ENCODE measurements at places on chromosomes 2 and 18.

DNA sequence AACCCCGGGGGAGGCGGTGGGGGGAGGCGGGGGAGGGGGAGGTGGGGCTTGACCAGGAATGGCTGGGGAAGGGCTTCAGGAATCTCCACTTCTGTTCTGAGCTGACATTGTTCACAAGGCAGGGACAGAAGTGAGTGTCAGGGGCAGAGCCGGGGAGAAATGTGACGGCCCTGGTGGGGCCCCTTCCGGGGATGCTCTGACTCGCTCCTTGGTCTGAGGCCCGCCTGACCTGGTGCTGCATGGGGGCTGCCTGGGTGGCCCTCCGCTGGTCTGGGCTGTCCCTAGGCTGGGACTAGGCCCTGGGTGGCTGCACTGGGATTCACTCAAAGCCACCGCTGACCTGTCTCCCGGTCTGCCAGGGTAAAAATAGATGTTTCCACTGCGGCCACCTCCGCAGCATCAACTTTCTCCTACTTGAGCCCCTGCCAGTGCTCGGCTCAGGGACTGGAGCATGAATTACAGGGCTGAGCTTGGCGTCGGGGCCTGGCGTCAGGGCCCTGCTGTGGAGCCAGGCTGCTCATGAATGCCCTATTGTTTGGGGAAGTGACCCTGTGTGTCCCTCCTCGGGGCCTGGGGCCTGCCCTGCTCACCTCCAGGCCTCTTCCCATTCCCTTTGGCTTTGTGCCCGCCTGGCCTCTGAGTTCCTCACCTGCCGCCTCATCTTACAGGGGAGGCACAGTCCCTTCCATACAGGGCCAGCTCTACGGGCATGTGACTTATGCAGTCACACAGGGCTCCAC lies 247.5 kb downstream of the DYSF start:
- peak; percentile 53 for DNase-seq

- no peak for DNase-seq
Measured at GRCh38 chr2:194002699-194003368, 1654.2 kb upstream of the SLC39A10 start.

DNA sequence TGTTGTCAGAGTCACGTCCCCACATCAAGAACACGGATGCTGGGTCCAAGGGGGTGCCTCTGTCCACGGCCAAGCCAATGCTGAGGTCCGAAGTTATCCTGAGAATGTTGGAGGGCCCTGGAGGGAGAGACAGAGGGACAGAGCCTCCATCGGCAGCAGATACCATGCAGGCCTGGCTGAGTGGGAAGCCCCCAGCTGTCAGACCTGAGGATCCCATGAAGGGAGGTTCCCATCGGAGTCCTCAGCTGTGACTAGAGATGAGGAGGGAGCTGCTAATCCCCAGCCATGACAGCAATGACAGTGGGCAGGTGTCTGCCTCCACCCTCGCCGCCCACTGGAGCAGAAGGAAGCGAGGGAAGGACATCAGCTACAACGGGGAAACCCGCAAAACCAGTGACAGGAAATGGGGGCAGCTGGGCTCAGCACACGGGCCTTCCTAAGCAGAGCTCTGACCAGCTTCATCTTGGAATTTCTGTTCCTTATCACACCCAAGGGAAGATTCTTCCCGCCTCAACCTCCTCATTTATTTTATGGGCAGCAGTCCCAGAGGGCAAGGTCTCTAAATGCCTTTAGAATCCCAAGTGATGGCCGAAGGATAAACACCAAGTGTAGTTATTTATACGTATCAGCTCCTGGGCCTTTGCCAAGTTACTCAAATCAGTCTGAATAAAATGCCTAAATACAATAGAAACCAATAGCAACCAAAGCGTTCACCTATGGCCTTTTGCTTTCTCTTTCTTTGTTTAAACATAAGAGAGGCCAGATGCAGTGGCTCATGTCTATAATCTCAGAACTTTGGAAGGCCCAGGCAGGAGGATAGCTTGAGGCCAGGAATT lies 32.2 kb downstream of the FAM178B start:
- DNase-seq: no peak

GRCh38 chr2:172427990-172428831 lies 825 bp downstream of the ITGA6 start:
- no peak for DNase-seq

DNA sequence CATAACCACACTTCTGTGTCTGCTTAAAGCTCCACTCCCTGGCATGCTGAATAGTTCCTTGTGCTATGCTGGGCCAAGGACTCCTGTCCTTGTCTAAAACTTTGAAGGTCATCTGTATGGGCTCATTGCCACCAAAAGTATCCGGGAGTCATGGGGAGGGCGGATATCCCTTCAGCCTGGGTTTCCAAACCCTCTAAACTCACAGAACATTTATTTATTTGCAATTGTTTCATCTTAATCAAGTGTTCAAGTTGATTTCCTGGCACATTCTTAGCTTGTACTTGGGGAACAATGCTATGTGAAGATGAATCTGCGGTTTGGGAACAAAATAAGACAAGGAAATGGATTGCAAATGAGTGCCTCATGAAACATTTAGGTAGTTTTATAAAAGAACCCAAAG lies 1.8 kb downstream of the NOSTRIN start:
- DNase-seq: no peak

DNA sequence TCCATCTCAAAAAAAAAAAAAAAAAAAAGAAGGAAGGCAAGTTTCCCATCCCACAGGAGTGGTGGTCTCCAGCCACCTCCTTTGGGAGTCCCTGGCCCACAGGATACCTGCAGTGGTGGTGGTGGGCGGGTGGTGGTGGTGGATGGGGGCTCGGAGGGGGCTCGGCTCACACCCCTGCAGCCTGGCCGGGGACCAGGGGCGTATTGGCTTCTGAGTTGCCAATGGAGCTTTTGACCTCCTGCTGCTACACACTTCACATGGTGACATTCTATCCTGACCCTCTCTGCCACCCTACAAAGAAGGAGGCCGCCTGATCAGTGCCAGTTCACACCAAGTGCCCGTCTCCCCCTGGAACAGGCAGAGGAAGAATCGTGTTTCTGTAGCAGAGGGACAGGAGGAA lies 119.6 kb downstream of the NFATC1 start:
- no peak for DNase-seq

GRCh38 chr2:241762321-241762932 lies 14.2 kb upstream of the GAL3ST2 start:
- DNase-seq: no peak

DNA sequence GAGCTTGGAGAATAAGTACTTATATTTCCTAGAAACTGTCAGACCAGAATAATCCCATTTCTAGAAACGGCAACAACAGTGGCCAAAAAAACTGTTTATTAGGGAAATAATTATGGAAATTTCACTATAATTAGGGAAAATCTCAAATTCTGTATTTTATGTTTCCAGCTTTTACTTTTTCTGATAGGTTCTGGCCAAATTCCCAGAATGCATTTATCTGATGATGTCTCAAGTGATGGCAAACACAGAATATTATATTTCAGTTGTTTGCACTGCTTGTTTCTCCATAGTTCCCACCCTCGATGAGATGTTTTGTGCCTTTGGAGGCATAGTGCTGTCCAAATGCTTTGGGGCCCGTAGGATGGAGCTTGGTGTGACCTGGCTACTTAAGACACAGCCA lies 66.9 kb downstream of the AFF3 start:
- DNase-seq: no peak

DNA sequence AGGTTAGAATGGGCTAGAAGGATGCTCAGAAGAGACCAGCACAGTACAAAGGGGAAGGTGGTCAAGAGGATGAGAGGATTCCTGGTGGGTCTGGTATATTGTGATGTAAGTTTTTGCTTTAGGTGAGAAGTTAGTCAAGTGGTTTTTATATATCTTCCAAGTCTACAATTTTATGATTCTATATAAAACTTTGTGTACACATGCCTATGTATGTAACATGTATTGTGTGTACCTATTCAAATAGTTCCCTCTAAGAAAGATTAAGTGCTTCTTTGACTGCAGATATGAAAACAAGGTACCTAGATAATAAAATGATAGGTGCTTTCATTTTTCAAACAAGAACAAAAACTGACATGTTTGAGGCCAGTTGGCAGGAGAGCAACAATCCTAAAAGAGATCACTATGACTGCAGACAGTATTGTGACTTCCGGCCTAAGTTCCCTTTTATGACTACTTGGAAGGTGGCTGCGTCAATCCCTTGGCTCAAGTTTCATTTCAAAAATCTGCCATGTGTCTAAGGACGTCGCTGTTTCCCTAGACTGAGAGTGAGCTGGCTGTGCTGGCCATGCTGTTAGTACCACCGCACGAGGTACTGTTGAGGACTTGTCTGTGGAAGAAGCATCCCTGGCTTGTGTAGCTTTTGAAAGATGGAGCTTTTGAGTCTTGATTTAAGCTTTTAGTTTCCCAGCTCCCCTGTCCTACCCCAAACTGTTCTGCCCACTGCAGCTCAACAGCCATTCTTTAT lies 123.1 kb downstream of the PRPF40A start:
- no peak for DNase-seq

DNA sequence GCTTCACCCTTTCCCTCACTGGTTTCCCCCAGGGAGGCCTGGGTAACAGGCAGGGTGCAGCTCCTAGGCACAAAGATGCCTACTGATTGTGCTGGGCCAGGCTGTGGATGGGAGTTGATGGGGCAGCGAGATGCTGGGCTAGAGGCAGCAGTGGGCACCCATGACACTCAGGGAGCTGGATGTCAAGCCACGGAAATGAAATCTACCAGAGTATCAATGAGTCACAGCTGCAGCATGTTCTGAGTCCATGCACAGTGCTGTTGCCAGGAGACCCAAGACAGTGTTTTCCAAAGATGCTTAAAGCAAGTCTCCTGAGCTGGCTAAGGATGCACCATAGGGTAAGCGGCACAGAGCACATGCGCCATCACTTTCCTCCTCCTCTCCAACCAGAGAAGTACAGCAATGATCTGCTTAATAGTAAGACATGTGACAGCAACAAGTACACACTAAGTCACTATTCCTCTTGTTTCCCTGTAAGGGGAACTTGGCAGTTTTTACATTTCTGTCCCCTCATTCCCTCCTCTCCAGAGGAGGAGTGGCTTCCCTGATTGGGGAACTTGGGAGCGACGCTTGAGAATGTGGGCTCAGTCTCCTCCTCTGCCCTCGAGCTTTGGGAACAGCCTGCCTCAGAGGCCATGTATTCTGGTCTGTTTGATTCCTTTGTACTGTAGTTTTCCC lies 57.2 kb downstream of the CDC42EP3 start:
- no peak for DNase-seq

GRCh38 chr2:225117051-225117716 lies 74.9 kb upstream of the DOCK10 start:
- DNase-seq: no peak

- no peak for DNase-seq
Measured at GRCh38 chr2:121283670-121284462, 1.1 kb downstream of the TFCP2L1 start.

GRCh38 chr2:78383576-78383975 lies 641.9 kb upstream of the REG3G start:
- DNase-seq: peak; percentile 66

DNA sequence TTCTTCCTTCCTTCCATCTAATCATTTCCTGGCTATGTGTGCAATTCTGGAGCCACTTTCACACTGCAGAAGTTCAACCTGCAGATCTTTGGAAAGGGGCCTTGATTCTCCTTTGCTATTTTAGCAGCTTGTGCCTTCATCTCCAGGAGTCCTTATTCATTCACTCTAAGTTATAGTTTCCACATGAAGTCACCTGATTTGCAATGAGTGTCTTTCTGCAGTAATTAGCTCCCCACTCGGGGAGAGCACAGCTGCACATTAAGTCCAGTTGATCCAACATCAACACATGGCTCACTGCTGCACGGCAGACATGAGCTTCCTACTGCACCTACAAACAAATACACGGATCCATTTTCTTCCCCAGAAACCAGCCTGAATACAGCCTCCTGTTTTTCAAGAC lies 323.1 kb upstream of the TNP1 start:
- no peak for DNase-seq
